Retinal pigment epithelial cell (primary cell): ENCODE measurements at places on chromosomes 16 and 17.

DNA sequence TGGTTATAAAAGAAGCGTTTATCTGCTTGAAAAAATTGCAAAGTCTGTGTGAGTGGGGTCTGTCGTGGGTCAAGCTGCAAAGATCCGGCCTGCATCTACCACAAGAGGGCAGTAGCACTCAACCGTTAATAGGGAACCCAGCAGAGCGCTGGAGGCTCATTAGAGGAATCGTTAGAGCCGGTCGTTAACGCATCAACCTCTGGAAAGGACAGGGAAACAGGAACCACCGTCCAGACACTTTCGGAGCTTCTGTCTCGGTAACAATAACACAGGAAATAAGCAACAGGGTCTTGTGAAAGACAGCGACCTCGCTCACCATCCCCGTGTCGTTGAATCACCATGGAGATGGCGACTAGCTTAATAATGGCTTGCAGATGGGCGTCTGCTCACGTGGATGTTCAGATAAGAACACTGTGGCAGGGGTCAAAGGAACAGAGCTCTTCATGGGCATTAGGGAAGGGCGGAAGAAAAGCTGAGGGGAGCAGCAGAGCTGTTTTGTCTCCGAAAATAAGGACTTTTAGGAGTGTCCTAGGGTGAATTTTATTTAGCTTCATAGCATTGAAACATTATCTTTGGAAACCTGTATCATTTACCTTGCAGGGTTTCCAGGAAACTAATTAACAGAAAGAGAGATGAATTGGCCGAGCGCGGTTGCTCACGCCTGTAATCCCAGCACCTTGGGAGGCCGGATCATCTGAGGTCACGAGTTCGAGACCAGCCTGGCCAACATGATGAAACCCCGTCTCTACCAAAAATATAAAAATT is 11.9 kb upstream of the NSRP1 start:
- DNase-seq: no peak

DNA sequence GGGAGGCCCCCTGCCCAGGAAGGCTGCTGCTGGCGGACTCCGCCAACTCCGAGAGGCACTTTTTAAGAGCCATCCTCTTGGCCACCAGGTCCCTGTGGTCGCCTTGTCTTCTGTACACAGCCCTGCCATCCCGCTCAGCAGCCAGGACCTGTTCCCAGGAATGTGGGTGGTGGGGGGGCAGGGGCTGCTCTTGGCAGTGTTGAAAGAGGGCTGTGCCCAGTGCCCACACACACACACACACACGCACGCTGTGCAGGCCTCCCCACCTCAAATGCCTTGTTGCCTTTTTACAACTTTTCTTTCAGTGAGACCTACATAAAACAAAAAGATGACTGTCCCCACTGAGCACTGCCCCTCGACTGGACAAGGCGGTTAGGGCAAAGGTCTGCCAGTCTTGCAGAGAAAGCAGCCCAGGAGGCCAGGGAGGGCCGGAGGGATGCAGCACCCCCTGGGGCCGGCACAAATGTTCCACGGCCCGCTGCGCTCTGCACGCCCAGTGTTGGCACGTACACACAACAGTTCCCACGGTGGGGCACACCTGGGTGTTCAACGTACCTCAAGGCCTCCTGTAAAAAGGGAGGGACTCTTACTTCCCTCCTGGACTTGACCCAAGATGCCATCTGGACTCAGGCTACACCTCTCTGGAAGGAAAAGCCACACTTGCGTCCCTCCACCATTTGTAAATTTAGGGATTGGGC is 18.5 kb upstream of the PITPNA start:
- no peak for DNase-seq

GRCh38 chr17:32584792-32585191 is 98.0 kb downstream of the CDK5R1 start:
- DNase-seq: no peak

- peak; percentile 9 for DNase-seq
These were observed 88.4 kb downstream of the CHD9NB start for GRCh38 chr16:52964290-52964689.

- no peak for DNase-seq
These were observed 46.4 kb downstream of the STAT5A start for GRCh38 chr17:42334677-42335076.

DNA sequence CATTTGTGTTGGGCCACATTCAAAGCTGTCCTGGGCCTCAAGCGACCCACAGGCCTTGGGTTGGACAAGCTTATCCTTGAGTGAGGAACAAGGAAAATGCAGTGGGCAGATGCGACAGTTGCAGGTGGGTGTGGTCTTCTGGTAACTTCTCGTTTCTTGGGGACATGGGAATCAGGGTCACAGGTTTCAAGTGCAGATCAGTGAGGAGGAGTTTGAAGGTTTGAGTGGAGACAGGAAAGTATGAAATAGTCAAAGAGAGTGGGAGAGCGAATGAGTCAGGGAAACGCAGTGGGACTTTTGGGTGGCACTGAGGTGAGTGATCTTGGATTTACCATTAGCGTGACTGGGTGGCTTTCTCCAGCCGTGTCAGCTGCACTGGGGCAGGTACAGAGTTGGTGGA is 15.4 kb upstream of the CCL22 start:
- DNase-seq: no peak

GRCh38 chr17:65139101-65139764 is 2.1 kb downstream of the RGS9 start:
- no peak for DNase-seq

DNA sequence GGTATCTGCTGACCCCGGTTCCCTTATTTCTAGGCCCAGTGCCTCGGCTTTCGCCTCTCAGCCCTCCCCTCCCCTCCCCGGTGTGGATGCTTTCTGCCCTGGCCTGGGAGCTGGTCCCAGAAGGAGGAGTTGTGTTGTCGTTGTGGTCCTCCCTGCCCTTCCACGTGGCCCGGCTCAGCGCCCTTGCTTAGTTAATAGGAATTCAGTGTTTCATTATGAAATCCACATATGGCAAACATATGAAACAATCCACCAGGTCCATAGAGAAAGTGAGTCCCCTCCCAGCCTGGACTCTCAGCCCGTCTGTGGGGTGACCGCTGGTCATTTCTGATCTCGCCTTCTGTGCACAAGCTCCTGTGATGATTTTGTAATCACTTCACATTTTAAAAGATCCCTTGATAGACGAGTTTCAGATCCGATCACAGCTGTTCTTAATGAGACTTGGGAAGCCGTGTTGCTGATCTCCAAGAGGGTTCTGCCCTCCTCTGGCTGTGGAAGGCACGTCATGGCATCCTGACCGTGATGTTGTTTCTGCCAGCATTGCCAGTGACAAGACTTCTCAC is 112.1 kb downstream of the BANP start:
- DNase-seq: peak; percentile 94

DNA sequence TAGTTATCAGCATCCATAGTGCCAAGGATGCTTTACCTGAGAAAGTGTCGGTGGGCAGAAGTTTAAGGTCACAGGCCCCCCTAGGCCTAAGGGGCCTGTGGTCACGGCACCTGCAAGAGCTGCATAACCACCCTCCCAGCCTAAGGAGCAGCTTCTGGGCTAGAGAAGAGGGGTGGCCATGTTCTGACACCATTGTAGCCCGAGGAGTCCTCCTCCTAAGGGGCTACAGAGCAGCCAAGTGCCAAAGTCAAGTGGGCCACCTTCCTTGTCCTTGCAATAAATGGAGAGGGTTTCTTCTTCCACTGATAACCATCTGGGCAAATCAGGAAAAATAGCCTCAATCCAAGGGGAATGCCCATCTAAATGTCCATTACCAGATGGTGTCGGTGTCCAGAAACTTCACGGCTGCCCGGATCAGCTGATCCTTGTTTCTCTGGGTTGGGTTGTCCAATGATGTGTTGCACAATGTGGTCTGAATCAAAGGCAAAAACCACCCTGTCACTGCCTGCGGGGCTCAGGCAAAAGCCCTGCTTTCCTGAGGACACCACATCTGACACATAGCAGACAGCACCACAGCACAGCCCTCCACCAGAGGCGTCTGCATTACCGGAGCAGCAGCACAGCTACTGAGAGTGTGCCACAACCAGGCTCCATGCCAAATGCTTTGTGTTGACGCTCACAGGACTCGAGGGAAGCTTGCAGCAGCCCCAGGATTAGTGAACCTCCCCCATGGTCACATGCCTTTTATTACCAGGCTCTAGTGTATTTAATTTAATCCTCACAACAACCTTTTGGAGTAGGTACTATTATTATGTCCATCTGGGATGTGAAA is 12.8 kb downstream of the ATPAF2 start:
- peak; percentile 97 for DNase-seq

GRCh38 chr16:10554569-10554968 is 25.8 kb downstream of the EMP2 start:
- no peak for DNase-seq

- DNase-seq: no peak
These were observed 1.5 kb downstream of the CYBA start for GRCh38 chr16:88649195-88649923.

DNA sequence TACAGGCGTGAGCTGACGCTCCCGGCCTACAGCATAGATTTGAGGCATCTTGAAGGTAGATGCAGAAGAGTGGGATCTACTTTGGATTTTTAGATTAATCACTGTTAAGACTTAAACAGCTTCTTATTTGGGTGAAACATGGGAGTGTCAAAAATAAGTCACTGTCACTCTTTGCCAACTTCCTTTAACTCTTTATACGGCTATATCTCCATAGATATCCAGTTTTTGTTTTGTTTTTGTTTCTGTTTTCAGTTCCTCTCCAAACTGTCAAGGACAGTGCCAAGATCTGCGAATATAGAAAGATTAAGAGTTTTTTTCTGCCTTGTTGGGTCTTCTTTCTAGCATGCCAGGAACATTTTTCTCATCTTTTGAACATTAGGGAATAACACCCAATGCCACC is 706.1 kb downstream of the WWOX start:
- no peak for DNase-seq

DNA sequence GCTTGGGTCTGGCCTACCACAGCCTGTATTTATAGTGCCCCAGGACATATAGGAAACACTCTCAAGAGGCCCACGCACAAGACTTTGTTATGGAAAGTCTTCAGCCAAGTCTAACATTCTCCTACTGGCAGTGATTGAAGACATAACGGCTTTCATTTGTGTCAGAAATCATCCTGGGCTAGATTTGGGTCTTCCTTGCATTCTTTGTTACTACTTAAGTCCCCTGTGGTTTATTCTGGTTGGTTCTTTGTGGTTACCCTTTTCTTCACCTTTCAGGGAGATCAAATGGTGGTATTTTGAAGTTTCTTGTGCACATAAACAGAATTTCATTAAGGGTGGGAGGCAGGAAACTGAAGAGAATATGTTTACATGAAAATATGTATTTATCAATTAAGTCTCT is 37.7 kb downstream of the REXO5 start:
- no peak for DNase-seq

DNA sequence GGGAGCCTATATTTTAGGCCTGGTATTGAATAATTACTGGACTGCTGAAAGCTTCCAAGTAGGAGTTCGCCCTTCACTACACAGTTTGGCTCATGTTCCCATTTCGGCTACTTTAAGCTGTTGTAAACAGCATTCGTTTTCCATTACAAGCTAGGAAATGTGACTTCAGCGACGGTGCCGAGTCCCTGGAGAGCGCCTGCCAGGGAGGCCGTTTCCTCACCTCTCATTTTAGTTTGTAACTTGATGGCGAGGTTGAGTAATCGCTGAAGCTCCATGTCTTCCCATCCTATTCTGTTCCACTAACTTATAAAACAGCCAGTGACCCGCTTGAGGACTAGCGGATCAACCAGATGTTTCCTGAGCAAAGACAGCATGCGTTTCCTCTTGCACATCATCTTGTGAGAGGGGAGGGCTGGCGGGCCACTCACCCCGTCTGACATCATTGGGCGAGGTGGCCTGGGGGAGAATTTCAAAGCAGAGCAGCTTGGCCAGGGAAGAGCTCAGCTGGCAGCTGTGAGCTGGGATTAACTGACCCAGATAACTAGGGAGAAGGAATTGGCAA is 32.9 kb downstream of the PCTP start:
- DNase-seq: no peak

- no peak for DNase-seq
These were observed 44.4 kb upstream of the GPRC5B start for GRCh38 chr16:19929062-19929511.
